ENCODE measurements at places on chromosomes 6 and 20. TPM values are rescaled to one million over a fixed set of nuclear protein-coding genes. Genes with fewer than 3 reads are reported as not detected.

The PLAGL2 gene
- total RNA-seq, result 2.6 TPM

The DEFB124 gene
- total RNA-seq, result not detected

DNA sequence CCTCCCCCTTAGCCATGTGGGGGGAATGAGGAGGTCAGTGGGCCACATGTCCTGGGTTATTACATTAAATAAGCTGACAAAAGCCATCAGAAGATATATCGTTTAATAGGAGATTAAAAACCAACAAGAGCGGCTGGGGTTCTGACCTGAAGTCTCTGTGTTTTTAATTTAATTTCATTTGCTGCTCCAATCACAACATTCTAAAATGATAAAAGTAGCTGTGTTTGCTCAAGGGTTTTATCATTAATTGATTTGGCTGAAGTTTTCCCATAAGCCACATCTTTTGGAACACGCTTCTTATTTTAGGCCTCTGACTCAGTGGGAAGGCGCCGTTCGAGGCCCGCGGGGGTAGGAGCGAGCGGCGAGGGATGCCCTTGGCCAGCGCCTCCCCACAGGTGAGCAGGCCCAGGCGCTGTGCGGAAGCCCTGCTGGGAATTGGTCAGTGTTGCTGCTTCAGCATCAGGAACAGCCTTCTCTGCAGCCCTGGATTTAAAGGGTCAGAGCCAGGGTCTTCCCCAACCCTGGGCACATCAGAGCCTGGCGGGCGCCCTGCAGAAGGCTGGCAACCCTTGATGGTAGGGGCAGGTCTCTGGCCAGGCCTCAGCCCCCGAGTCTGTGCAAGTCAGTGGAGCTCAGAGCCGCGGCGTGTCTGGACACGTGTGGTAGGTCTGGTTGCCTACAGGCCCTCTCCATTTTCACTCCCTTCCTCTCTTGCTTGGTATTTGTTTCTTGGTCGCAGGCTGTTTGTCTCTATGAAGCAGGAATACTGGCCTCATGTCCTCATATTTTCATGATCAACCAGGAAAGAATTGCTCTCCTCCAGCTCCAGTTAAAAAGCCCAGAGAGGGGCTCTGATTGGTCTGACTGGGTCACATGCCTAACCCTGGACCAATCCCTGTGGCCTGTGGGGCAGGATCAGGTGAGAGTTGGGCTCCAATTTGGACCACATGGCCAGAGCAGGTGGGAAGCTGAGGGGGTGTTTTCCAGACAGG is 30.9 kb upstream of the MLN start:
- DNase-seq, result no peak

- peak; percentile 61 for DNase-seq
Measured at GRCh38 chr6:54282186-54282585, 26.1 kb upstream of the TINAG start.

The MMP24 gene
- 46.4 TPM for total RNA-seq

Data from renal cortical epithelial cell (primary cell).